ENCODE measurements at places on chromosomes 1 and 21.
A peak's percentile ranks its signal among the peaks of the same experiment; 100 is the strongest.

GRCh38 chr1:181119093-181119989 lies 30.8 kb downstream of the IER5 start:
- DNase-seq, result no peak

GRCh38 chr1:201750934-201751333 lies 78.0 kb upstream of the IPO9 start:
- DNase-seq, result no peak

DNA sequence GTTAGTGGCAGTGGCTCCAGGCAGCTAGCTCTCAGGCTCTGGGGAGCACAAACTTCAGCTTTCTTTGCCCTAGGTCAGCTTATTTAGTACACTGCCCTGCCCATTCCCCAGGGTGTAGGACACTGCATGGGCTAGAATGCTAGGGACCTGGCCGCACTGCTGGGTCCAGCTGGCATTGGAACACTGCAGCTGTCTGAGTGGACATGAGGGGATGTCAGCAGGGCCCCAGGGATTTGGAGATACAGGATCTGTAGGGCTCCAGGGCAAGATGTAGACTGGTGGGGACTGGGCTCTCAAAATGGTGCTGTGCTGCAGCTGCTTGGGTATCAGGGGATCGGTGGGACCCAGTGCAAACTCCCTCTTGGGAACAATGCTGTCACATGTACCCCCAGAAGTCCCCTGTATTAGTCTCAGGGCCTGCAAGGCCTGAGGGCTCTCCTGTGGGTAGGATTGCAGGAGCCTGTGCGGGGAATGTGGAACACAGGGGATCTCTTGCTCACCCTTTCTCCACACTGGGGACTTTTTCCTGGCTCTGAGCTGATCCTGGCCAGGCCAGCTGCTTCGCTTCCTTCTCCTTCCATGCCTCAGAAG lies 25.2 kb upstream of the TTC22 start:
- no peak for DNase-seq

DNA sequence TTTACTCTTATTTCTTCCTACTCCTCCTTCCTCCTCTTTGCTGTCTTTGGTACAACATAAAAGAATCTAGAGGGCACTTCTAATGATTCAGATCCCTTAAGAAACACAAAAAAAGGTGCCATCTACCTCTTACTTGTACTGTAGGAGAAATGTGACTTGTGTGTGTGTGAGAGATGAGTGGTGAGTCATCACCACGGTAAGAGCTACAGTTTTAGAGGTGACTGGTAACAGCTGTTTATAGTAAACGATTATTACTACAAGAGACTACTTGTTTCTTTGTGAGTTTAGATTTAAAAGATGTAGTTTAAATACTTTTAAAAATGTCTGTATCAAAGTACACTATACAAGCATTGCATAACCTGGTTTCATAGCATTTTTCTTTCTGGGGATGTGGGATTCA lies 40.4 kb downstream of the SLC35D1 start:
- DNase-seq, result no peak

GRCh38 chr1:209884665-209885117 lies 53.3 kb upstream of the SYT14 start:
- DNase-seq, result no peak

DNA sequence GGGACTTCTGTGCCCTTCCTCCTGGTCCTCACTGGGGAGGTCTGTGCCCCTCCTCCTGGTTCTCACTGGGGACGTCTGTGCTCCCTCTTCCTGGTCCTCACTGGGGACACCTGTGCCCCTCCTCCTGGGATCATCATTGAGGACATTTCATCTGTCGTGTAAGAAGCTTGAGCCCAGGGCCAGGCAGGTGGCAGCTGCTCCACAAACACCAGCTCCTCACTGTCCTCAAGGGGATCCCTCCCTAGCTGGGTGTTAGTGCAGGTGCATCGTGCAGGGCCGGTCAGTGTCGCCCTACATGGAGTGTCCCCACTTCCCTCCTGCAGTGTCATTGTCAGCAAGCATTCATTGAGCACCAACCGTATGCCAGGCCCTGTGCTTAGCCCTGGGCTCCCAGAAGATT lies 312.7 kb downstream of the PTPRU start:
- no peak for DNase-seq

- no peak for DNase-seq
Measured at GRCh38 chr21:30577766-30578165, 12.4 kb downstream of the KRTAP22-2 start.

DNA sequence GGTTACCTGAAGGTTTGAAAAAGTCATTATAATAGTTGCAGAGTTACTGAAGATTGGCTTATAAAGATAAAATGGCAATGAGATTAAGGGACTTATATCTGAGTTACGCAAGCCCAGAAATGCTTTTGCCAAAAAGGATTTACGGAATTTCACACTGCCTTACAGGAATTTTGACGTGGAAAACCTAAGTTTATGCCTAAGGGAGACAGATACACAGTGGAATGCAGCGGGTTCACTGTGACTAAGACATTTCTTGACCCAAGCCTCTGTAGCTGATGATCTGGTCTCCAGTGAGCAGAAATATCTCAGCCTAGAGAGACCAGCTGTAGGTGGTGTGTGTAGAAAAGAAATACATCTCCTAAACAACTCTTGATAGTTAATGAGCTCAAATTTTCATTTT lies 10.1 kb upstream of the EXO1 start:
- DNase-seq, result no peak

DNA sequence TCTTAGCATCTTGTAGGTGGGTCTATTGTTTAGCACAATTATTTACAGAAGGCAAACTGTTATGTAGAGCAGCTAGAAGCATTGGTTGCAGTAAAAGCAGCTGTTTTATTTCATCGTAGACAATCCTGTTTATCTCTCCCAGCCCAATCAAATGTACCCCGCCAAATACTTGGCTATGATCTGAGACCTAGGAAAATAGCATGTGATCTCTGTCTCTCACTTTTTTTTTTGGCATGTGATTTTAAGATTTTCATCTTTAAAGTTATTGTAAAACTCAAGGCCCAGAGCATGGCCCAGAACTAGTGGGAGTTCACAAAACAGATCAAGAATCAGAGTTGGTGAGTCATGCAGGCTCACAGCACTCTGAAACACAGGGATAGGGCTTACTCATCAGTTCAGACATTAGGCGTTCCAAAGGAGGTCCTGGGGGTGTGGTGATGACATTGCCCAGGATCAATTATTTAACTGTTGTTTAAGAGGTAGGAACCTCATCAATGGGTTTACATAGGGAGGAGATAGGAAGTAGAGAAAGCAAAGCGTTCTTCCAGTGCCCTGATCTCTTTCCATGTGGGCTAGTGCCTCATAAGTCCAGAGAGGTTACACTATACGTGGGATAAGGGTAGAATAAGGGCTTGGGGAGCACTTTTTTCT lies 40.2 kb downstream of the TBX19 start:
- no peak for DNase-seq

- DNase-seq, result no peak
Measured at GRCh38 chr1:103218821-103219220, 110.5 kb upstream of the COL11A1 start.

DNA sequence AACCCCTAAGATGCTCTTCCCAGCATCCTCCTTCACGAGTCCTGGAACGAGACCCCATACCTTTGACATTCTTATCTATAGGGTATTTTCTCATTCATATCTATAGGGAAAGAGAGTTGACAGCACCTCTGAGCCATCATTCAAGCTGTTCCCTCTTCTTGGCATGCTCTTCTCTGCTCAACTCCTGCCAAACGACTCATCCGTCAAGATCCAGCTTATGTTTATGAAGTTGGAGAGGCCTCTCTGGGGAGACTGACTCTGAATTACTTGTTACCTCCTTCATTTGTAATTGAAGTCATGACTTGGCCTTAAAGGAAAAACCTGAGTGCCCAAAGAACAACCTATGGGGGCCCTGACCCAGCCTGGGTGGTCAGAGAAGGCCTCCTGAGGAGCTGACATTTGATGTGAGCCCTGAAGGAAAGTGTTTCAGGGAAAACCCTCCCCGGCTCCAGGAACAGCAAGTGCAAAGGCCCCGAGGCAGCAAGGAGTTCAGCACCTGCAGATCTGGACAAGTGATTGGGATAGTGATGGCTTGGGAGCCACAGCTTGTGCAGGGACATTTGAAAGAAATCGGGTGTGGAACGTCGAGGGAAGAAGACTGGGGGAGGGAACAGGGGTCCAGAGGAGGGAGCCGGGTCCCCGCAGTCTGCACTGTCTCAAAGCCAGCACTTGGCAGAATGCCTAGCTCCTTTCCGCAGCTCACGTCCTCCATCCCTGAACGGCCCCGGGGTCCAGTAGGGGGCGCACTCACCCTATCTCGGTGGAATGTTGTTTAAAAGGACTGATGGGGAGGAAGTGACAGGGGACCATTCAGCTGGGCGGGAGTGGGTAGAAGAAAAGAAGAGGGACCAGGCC lies 14.0 kb upstream of the CDA start:
- peak; percentile 40 for DNase-seq

DNA sequence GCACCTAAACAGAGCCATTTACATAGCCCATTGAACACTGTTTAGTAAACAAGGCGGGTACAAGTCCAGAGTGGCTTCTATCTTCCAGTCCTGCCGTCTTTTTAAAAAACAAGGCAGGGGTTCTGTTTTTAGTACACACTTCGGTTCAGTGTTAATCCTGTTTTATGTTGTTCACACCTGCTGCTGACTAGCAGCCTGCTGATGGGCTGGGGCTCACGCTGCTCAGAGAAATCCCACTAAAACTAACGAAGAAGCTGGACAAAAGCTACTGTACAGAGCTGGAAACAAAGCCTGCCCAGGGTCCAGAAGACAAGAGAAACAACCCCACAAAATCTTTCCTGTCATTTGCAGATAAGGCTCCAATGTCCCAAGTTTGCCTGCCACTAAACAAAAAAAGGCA lies 13.2 kb downstream of the ESRRG start:
- no peak for DNase-seq

DNA sequence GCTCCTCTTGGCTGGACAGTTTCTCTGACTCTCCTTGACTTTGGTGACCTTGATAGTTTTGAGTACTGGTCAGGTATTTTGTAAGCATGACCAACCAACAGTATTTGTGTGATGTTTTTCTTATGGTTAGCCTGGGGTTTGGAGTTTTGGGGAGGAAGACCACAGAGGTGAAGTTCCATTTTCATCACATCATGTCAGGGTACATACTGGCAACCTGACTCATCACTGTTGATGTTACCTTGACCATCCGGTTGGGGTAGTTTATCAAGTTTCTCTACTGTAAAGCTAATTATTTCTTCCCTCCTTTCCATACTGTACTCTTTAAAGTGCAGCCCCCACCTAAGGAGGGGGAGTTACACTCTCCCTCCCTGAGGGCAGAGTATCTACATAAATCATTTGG lies 13.4 kb downstream of the OSCP1 start:
- no peak for DNase-seq

GRCh38 chr1:233281711-233282581 lies 13.6 kb downstream of the PCNX2 start:
- no peak for DNase-seq

DNA sequence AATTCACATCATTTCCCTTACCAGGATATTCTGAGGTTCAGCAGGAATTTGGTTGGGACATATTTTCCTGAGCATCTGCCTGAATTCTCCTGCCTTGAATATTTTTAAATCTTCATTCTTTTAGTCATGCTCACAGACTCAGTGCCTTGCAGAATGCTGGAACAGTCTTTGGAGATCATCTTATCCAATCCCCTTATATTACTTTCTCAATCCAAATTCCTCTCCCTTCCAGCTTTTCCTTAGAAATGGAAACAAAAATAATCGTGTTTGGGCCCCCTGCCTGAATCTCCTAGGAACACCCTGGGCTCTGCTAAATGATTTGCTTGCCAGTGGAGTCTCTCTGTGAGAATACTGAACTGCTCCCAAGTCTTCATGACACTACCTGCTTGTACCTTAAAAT lies 38.4 kb downstream of the LHX8 start:
- peak; percentile 21 for DNase-seq

DNA sequence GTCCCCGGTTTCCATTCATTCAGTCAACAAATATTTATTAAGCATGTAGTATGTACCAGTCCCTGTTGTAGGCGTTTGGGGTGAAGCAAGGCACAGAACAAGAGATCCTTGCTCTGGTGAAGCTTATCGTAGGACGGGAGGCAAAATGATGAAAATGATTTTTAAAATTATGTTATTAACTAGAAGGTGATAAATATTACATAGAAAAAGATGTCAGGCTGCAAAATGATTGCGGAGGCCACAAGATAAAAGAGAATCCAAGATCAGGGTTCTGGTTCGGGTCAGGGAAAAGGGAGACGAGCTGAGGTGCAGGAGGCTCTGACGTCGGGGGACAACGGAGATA lies 602 bp upstream of the CGN start:
- DNase-seq, result peak; percentile 46

- no peak for DNase-seq
Measured at GRCh38 chr1:89941110-89941766, 53.7 kb upstream of the ZNF326 start.

GRCh38 chr21:14099570-14099969 lies 111.2 kb downstream of the LIPI start:
- DNase-seq, result no peak

DNA sequence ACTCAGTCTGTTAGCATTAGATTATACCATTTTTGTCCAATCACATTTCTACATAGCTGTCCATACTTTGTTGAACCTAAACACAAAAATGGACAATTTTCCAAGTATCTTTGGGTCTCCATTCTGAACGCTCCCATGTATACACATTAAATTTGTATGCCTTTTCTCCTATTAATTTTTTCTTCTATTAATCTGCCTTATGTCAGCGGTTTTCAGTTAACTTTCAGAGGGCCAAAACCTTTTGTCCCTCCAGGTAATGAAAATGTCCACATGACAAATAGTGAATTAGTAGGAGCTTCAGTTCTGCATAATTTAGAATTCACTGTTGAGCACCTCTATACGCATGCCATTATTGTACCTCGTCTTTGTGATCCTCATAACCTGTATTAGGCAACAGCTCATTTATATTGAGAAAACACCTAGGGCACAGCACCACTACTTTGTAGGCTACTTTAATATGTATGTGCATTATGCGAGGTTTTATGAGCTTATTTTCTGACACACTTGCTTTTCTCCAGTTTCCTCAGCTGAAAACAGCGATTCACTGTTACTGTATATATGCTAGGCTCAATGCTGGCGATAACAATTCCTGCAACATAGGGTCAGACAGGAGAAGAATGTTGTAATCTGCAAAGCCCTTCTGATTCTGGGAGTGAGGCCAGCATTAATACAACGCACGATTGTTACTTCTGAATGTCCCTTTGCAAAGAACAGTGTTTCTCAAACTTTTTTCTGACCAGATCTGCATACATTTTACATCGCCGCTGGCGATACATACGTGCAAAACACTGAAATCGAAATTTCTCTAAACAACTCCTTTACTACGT lies 1.1 kb upstream of the ABCD3 start:
- peak; percentile 86 for DNase-seq

GRCh38 chr1:30403061-30403645 lies 320.2 kb downstream of the MATN1 start:
- DNase-seq, result no peak
